ENCODE measurements at places on chromosomes 11 and 22.

DNA sequence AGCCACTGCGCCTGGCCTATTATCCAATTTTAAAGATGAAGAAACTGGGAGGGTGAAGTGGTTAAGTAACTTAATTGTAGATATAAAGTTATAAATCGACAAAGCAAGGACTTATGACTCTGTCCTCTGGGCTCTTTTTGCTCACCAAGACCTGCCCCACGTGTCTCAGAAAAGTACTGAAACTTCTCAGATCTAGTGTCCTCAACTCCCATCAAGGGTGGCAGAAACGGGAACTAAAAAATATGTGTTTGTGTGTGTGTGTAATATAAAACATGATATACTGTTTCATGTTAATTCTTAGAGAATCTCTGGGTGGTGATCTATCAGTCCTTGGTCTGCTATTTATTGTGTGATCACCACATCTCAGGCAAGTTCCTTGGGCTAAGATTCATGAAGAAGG lies 104.9 kb downstream of the GAB2 start:
- no peak for DNase-seq

DNA sequence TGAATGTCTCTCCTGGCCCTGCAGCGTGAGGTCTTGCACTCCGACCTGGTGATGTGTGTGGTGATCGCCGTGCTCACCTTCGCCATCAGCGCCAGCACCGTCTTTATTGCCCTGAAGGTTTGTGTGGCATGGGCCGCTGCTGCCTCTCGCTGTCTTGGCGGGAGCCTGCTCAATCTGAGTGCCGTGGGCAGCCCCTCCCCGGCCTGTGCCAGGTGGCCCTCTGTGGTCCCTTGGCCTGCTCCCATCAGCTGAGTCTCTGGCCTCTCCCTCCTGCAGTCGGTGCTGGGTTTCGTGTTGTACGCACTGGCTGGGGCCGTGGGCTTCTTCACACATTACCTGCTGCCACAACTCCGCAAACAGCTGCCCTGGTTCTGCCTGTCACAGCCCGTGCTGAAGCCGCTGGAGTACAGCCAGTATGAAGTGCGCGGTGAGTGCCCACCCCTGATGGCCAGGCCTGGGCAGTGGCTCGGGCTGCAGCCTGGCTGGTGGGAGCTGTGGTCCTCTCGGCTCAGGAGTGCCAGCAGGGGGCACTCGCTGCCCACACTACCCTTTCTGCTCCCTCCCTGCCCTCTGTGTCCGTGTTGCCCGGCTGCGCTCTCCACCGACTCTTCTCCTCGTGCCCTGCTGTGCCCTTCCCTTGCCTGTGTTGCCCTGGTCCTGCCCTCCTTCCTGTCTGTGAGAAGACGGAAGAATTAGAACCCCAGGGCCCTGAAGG lies 10.2 kb downstream of the PCNX3 start:
- DNase-seq: no peak

- DNase-seq: no peak
Observed at GRCh38 chr11:110479108-110480101, 49.7 kb downstream of the FDX1 start.

DNA sequence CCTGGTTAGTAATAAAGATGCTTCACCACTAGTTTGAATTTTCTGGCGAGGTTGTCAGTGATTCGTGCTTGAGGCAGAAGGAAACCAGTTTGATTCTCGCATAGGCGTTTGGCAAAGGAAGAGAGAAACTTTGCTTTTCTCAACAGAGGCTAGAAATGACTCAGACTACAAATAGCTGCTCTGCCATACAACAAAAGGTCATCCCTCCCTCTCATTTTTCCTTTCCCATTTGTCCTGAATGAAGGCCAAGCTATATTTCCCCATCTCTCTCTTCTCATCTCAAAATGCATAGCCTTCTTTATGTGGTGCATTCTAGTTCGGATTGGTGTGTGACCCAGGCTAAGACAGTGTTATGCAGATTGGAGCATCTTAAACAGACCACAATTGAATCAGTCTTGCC lies 741.4 kb downstream of the NTM start:
- no peak for DNase-seq

- DNase-seq: no peak
Observed at GRCh38 chr11:134033696-134034491, 35.0 kb upstream of the JAM3 start.

DNA sequence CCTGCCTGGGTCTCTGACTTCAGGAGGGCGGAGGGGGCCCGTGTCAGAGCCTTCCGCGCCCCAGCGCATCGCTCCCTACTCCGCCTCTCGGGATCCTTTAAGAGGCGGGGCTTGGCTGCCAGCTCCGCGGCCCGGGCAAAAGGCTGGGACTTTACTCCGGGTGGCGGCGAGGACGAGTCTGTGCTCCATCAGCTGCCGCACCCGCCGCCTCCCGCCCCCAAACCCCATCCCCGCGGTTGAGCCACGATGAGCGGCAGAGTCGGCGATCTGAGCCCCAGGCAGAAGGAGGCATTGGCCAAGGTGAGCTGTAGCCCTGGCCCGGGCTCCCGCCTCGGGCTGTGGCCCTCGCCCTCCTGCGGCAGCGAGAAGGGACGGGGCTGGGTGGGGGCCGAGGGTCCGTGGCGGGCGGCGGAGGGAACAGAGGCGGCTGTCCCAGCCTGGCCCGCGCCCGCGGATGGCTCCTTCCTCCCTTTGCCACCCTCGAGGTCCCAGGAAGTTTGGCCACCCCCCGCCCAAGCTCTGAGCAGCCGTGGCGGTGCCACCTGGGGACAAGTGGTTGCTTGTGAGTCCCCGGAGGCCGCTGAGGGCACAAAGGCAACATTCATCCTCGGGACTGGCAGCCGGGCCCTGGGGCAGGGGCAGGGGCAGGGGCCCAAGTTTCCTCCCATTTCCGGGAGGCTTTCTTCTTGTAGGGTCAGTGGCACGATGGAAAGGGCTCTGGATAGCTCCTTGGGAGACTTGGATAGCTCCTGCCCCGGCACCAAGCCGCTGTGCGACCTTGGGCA lies at the start of gene SEC14L2:
Gene SEC14L2 (plus strand): TSS at position 148 of the 785 bp plus-strand sequence. CDS start 99 bp downstream, at position 247.
- peak; percentile 14 for DNase-seq

DNA sequence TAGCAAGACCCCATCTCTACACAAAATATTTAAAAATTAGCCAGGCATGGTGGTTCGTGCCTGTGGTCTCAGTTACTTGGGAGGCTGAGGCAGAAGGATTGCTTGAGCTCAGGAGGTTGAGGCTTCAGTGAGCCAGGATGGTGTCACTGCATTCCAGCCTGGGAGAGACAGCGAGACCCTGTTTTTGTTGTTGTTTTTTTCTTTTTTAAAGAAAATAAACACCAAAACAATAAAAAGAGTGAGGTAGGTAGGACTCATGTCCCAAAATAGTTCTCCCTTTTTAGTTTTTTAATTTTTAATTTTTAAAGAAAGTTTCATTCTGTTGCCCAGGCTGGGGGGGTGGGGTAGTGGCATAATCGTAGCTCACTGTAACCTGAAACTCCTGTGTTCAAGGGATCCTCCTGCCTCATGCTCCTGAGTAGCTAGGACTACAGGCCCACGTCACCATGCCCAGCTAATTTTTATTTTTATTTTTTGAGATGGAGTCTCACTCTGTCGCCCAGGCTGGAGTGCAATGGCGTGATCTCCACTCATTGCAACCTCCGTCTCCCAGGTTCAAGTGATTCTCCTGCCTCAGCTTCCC lies 25.5 kb upstream of the MALAT1 start:
- no peak for DNase-seq

DNA sequence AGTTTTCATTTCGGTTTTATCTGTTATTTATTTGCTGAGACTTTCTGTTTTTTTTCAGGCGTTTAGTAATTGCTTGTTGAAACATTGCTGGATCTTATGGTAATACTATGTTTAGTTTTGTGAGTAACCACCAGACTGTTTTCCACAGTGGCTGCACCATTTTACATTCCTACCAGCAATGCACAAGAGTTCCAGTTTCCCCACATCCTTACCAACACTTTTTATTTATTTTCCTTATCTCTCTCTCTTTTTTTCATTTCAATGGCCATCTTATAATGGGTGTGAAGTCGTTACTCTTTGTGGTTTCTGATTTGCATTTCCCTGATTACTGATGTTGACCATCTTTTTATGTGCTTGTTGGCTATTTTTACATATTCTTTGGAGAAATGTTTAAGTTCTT lies 23.7 kb downstream of the USP47 start:
- no peak for DNase-seq

DNA sequence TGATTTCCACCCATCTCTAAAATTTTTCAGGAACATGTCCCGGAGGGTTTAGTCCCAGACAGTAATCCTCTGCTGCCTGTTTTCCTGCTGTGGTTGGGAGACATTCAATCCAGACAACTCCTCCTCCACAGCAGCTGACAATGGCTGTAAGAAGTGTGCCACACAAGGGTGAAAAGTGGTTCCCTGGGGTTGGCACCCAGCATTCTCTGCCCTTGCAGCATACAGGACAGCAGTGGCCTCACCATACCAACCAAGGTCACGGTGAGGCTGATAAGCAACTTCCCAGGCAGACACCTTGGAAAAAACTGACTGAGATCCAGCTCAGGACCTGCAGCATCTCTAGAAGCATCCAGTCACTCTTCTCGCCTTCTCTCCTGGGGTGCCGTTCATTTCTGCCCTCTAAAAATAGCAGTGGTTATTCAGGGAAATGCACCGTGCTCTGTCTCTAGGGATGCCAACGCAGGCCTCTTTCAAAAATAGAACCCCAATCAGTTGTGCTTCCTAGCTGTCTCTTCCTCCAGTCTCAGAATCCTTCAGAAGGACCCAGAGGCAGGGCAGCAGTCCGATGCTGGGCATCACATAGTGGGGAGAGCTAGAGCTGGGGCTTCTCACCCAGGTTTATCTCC lies 241.0 kb downstream of the TENM4 start:
- DNase-seq: no peak

GRCh38 chr11:122271745-122272144 lies 155.7 kb upstream of the BLID start:
- DNase-seq: no peak

DNA sequence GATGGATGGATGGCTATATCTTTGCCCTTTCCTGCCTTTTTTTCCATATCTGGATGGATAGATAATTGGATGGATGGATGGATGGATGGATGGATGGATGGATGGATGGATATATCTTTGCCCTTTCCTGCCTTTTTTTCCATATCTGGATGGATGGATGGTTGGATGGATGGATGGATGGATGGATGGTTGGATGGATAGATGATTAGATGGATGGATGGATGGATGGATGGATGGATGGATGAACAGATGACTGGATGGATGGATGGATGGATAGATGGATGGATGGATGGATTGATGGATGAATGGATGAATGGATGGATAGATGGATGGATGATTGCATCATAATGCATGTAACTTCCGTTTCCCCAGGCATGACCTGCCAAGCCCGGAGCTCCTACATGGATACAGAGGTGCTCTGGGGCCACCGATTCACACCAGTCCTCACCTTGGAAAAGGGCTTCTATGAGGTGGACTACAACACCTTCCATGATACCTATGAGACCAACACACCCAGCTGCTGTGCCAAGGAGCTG lies 24.9 kb downstream of the KCNJ5 start:
- DNase-seq: no peak

DNA sequence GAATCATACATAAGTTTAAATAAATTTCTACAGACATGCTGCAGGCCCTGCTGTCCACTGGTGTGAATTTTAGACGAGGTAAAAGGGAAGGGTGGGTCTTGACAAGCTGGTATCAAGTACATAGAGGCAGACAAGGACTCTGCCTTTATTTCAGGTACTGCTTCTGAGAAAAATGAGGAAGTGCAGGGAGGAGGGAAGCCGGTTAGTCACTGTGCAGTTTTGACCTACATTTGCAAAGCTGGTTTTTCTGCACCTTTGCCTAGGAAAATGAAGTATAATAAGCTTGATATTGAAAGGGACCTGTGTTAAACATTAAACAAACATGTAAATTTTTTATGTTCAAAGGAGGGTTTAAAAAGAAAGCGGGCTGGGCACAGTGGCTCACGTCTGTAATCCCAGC lies 24.6 kb downstream of the TMEM45B start:
- DNase-seq: no peak

- no peak for DNase-seq
Observed at GRCh38 chr11:15841931-15842740, 514.2 kb downstream of the SOX6 start.

DNA sequence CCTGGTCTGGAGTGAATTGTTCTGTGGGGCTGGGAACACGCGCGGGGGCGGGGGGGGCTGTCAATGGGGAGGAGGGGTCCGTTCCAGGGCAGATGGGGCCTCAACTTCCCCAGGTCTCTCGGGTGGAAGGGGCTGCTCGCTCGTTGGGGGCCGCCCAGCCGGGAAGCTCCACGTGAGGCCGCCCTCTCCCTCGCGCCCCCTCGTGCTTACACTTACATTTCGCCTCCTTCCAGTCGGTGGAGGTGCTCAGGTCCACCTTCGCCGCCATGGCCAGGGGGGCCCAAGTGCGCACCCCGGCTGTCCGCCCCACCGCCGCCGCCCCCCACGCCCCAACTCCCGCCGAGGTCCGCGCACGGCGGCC lies 452 bp downstream of the MACROD1 start:
- DNase-seq: no peak

- DNase-seq: no peak
Observed at GRCh38 chr11:111604392-111605009, 2.3 kb downstream of the SIK2 start.

GRCh38 chr11:95241681-95242081 lies 10.7 kb upstream of the SESN3 start:
- DNase-seq: no peak

GRCh38 chr11:92533657-92534335 lies 309.2 kb downstream of the FAT3 start:
- no peak for DNase-seq

GRCh38 chr11:68643585-68643984 lies 40.8 kb upstream of the GAL start:
- DNase-seq: no peak

- DNase-seq: no peak
Observed at GRCh38 chr22:38524429-38524828, 18.3 kb upstream of the DDX17 start.

DNA sequence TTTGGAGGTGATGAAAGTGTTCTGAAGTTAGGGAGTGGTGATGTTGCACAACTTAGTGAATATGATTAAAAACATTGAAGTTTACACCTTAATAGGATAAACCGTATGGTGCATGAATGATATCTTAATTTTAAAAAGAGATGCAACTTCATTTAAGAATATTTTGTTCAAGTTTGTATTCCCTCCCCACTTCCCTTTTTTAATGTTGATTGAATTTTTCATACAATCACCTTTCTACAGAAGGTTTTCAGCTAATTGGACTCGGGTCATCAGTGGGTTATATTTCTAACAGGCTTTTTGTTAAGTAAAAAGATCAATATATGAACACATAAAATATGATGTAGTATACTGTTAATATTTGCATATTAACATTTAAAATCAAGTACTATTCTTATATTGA lies 72.6 kb downstream of the DDIAS start:
- DNase-seq: no peak

- no peak for DNase-seq
Observed at GRCh38 chr11:67352546-67353316, 615 bp downstream of the POLD4 start.

DNA sequence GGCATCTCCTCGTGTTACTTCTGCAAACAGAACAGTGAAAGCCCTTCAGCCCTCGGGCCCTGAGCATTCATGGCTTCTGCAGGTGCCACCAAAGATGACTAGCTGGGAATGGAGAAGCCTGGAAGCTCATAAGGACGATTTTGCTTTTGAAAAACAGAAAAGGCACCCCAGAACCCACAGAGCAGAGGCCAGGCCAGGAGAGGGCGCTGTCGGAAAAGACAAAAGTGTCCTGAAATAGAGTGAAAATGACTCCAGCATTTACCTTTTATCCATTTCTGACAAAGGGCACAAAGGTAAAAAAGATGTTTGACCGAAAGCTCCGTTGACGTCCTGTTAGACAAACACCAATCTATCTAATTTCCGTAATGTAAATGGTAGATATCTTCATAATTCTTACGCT lies 37.6 kb downstream of the ZNF195 start:
- DNase-seq: peak; percentile 55

All from stimulated activated CD8-positive, alpha-beta memory T cell treated with anti-CD3 and anti-CD28 coated beads, Interleukin-7, amount 100 ng/mL, for 1 hour (primary cell).